Muscle of leg (tissue), 16 donors: ENCODE measurements at places on chromosomes 11 and 22.

GRCh38 chr22:23302171-23303002 is 122.1 kb downstream of the BCR start:
- no peak for DNase-seq
- peaks cover 20% of the 10 kb centered on the region for H3K36me3 ChIP-seq
- no peaks in the 10 kb centered on the region for H3K27me3 ChIP-seq

DNA sequence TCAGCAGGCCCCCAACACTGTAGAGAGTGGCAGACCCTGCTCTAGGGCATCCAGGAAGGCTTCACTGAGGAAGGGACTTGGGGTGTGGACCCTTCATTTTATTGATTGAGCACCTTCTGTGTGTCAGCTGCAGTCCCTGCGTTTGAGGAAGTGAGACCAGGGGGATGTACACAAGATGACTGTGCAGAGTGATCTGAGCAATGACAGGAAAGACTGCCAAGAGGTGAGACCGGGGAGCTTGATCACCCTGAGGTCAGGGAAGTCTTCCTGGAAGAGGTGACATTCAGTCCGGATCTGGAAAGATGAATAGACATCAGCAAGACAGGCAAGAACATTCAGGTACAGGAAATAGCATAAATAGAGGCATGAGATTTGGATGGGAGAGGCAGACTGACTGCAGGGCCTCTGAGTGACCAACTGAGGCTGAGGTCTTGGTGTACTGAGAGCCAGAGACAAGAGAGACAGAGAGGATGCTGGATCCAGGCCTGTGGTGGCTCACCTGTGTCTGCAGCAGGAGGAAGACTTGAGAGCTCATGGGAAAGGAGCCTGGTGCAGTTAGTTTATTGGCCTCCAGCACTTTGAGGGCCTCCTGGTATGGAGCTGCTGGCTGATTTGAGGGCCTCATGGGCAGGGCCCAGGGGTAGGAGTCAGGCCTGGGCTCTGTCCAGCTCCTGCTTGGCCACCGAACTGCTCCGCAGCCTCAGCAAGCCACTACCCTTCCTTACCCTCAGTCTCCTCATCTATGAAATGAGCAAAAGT is 5.2 kb downstream of the DGAT2 start:
- H3K27me3 ChIP-seq: peaks cover 24% of the 10 kb centered on the region
- H3K4me1 ChIP-seq: peaks cover 6% of the 10 kb centered on the region
- no peaks in the 10 kb centered on the region for H3K36me3 ChIP-seq
- DNase-seq: peak; percentile 20

DNA sequence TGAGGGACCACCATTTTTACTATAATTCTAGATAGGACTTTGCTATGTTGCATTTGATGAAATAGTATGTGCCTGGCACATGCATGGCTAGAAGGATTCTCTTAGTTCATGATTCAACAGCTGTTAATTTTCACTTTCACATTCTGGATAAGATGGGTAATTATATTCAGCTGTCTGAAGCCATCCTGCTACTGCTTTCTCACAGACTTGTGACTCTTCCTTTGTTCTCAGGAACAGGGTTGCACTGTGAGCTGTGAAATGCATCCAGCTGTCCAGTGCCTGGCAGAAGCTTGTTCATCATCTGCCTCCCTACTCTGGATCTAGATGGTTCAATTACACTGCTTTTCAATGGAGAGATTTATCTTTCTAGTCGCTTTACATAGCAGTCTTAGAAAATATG is 610.1 kb upstream of the ANO5 start:
- no peaks in the 10 kb centered on the region for H3K36me3 ChIP-seq
- no peak overlapping the region for H3K4me3 ChIP-seq
- no peaks in the 10 kb centered on the region for H3K27me3 ChIP-seq
- H3K27ac ChIP-seq: peak overlapping the region; percentile 53

- peaks cover 16% of the 10 kb centered on the region for H3K4me1 ChIP-seq
- peak within 1 kb of the TSS; percentile 59 for H3K27ac ChIP-seq
- peak within 1 kb of the TSS; percentile 43 for H3K4me3 ChIP-seq
- peaks cover 40% of the 10 kb centered on the region for H3K27me3 ChIP-seq
- DNase-seq: peak; percentile 64
Observed at GRCh38 chr11:369336-370018, at the start of gene B4GALNT4. Gene B4GALNT4, plus strand, starts transcription at chr11:369499. Its CDS starts 305 bp downstream, at chr11:369804.

DNA sequence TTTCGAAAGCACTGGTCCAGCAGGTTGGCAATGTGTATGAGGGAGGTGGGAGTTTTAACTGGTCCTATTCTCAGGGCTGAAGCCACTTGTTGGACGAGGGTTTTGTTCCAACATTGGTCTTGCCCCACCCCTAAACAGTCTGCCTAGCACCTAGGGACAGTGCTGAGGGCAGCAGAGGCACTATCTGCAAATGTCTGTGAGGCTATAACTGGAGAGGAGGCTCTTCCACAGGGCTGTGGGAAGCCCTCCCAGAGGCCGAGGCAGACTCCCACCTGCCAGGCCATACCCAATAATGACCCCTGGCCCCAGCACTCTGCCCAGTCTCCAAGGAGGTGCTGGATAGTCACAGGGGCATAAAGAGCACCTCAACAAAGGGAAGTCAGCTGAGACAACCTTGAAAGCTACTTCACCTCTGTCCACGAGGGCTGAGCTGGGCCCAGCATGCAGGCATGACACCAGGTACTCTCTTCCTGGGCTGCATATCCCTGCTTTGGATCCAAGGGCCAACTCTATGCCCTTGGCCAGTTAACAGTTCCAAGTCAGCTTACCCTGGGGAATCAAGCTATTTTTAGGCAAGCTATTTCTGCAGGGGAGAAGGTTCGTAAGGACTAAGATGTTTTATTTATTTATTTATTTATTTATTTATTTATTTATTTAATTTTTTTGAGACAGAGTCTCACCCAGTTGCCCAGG is 40.2 kb upstream of the SLC25A1 start:
- H3K36me3 ChIP-seq: peaks cover 45% of the 10 kb centered on the region
- H3K27me3 ChIP-seq: no peaks in the 10 kb centered on the region
- H3K4me1 ChIP-seq: peaks cover 7% of the 10 kb centered on the region

GRCh38 chr11:112723676-112724495 is 237.3 kb upstream of the NCAM1 start:
- H3K4me1 ChIP-seq: peaks cover 12% of the 10 kb centered on the region
- H3K27me3 ChIP-seq: peaks cover 9% of the 10 kb centered on the region
- H3K36me3 ChIP-seq: no peaks in the 10 kb centered on the region
- H3K4me3 ChIP-seq: no peak overlapping the region

DNA sequence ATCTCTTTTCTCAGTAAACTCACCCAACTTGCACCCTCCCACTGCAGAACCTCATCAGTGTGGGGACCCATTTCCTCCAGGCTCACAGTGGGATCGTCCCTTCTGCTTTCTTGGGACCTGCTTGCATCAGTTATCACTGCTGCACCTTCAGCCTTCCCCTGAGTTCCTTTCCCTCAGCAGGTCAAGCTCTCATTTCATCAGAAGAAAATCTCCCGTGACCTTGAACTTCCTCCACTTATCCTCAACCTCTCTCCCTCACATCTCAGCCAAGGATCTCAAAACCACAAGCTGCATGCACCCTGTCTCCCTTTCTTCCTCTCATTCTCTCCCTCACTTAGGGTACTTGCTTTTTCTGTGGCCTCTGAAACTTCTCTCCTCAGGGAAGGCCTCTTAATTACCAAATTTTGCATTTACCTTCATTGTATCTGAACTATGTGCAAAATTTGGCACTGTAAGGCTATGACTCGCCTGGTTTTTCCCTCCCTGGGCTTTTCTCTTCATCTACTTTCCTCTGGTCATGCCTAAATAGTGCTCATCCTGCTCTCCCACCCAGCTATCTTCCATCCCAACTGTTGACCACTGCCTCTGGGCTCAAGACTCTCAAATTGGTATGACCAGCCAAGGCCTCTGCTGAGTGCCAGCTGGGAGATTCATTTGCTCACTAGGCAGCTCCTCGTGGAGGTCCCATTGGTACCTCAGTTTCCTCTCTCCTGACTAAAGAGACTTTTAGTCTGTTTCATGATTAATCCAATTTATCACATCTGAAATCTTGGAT is 2.7 kb upstream of the RCE1 start:
- H3K27me3 ChIP-seq: no peaks in the 10 kb centered on the region
- no peak overlapping the region for H3K4me3 ChIP-seq
- peaks cover 34% of the 10 kb centered on the region for H3K36me3 ChIP-seq
- DNase-seq: no peak

GRCh38 chr11:69010361-69010891 is 2.6 kb downstream of the MRGPRF start:
- peak overlapping the region; percentile 73 for H3K27ac ChIP-seq
- peaks cover 41% of the 10 kb centered on the region for H3K27me3 ChIP-seq
- H3K4me3 ChIP-seq: peak overlapping the region; percentile 48
- no peak for DNase-seq
- H3K36me3 ChIP-seq: peaks cover 18% of the 10 kb centered on the region

DNA sequence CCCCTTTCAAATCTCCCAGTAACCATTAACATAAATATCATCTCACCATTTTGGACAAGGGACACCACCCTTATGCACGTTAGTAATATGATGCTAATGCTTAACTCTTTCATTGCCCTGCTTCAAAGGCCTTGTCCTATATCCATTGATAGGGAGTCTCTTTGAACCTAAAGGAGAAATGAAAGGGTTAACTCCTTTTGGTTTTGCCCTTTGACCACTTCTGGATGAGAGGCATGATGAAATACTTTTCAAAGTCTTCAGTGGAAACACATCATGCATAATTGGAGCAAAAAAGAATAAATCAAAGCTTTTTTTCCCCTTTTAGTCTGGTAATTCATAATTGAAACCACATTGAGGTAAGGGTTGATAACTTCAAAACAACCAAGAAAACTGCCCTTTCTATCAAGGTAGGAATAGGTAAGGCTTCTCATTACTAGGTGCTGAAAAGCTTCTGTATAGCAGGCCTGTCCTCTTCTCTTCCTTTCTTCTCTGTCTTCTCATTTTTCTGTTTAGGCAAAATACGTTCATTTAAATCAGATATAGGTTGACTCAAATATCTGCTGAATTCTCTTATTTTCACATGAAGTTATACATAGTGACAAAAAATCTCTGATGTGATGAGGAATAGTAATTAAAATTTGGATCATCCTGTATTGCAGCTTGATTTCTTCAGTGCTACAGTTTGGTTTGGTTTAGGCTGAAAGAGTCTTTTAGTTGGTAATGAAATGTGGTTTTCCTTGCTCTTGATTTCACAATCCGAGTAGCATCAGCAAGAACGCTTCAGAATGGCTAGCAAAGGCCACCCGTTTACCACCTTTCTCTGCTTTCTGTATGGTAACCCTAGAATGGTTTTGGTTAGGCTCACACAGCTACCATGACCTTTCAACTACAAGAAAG is 94.8 kb downstream of the EXT2 start:
- no peak for DNase-seq
- H3K27me3 ChIP-seq: no peaks in the 10 kb centered on the region
- H3K4me1 ChIP-seq: no peaks in the 10 kb centered on the region
- H3K4me3 ChIP-seq: no peak overlapping the region

DNA sequence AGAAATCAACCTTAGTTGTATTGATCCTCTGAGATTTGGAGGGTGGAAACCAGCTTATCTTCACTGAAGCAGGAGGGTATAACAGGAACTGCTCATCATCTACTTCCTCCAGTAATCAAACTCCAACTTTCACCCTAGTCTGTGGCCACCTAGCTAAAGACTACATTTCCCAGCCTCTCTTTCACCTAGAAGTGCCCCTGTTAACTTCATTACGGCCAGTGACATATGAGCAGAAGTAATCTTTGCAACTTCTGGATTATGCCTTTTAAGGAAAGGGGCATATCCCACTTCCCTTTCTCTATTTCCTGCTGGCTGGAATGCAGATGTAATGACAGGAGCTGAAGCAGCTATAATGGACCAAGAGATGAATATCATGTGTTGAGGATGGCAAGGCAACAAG is 7.6 kb upstream of the VPS37C start:
- no peak overlapping the region for H3K27ac ChIP-seq
- H3K4me3 ChIP-seq: no peak overlapping the region
- no peak for DNase-seq
- no peaks in the 10 kb centered on the region for H3K4me1 ChIP-seq
- no peaks in the 10 kb centered on the region for H3K36me3 ChIP-seq

- H3K36me3 ChIP-seq: no peaks in the 10 kb centered on the region
- no peak overlapping the region for H3K4me3 ChIP-seq
- H3K27me3 ChIP-seq: peaks cover 2% of the 10 kb centered on the region
- no peak for DNase-seq
Observed at GRCh38 chr11:113417428-113417827, 29.8 kb downstream of the ANKK1 start.
